ENCODE measurements at places on chromosomes 11 and 22.

- peak; percentile 77 for DNase-seq
These were observed 28.2 kb downstream of the OR10D3 start for GRCh38 chr11:124211321-124211720.

- no peak for DNase-seq
These were observed 263.3 kb downstream of the LARGE1 start for GRCh38 chr22:33656808-33657628.

DNA sequence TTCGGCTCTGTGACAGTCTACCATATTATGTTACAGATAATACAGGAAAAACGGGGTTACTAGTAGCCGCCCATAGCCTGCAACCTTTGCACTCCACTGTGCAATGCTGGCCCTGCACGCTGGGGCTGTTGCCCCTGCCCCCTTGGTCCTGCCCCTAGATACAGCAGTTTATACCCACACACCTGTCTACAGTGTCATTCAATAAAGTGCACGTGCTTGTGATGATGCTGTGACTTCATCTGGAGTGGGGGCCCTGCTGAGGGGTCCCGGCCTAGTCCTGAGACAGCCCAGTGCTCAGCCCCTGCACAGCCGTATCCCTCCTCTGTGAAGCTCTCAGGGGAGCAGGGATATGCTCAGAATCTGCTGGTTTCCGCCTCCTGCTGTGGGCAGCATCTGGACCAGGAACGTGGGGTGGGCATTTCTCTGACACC, 1.2 kb downstream of the IFITM1 start:
- no peak for DNase-seq

- no peak for DNase-seq
These were observed 3.1 kb upstream of the MTCH2 start for GRCh38 chr11:47645500-47645899.

GRCh38 chr11:78645226-78646202, 70.8 kb upstream of the NARS2 start:
- peak; percentile 78 for DNase-seq

DNA sequence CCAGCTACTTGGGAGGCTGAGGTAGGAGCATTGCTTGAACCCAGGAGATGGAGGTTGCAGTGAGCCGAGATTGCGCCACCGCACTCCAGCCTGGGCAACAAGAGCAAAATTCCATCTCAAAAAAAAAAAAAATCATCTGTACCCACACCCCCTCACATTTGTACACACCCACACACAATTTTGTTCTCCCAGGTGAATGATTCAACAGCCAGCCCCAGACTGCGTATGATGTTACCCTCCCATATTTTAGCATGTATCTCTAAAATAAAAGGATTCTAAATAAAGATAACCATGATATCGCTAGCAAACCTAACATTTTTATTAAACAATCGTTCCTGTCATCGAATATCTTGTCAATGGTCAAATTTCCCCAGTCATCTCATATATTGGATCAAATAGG, 65.8 kb downstream of the BRD1 start:
- no peak for DNase-seq

DNA sequence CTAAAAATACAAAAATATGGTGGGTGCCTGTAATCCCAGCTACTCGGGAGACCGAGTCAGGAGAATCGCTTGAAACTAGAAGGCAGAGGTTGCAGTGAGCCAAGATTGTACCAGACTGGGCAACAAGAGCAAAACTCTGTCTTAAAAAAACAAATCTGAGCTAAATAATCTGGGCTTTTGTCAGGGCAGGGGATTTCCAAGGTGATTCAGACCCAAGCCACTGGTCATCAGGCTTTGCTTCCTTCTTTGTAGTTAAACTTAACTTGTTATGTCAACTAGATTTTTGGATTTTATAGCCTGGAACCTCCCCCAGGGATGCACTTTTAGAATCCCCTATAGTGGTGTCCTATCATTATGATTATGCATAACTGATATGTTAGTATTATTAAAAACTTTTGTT, 27.0 kb upstream of the SLC22A8 start:
- peak; percentile 69 for DNase-seq

DNA sequence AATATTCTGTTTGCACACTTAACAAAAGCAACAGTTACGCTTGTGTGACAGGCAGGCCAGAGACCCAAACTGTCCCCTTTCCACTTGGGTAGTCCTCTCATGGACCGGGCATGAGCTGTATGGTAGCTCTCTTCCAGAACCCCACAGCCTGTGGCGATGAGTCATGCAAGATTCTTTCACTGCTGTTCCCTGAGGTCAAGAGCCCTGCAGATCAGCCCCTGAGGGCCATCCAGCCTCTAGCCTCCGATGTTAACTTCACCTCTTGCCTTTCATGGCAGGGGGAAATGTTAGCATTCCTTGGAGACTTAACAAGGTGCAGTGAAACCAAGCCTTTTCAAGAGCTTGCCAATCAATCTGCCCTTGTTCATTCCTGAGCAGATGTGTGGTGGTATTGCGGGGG, 63.2 kb upstream of the DEUP1 start:
- DNase-seq: no peak

GRCh38 chr11:24234822-24235508, 261.9 kb upstream of the LUZP2 start:
- DNase-seq: no peak

- DNase-seq: no peak
These were observed 13.0 kb upstream of the MFNG start for GRCh38 chr22:37499027-37499707.

- no peak for DNase-seq
These were observed 816.8 kb downstream of the BRD1 start for GRCh38 chr22:49010901-49011300.

- DNase-seq: no peak
These were observed 34.0 kb upstream of the A4GALT start for GRCh38 chr22:42754658-42755057.

DNA sequence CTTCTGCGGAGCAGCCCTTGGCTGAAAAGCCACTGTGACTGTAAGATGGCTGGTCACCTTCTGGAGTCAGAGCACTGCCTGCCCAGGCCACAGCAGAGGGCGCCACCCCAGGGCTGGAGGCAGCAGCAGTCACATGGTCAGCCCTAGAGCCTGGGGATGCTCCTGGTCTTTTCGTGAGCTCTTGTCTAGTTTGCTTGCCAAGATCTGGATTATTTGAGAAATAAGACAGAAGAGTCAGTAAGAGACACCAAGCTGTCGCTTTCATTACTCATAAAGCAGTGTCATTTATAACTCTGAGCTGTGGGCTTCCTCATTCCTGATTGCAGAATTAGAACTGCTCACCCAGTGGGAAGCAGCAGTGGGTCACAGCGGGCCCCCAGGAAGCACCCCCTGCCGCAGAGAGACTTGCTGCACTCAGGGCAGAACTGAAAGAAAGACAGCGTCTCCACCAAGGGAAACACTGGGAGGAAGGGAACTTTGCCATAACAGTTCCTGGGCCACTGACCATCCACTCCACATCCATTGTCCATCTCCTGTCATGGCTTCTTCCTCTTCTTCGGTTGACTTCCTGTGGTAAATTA, 56.7 kb downstream of the PPP6R2 start:
- peak; percentile 94 for DNase-seq
